Hematopoietic multipotent progenitor cell treated with erythropoietin and hydrocortisone succinate and interleukin-3 and kit ligand, for 8 days (in vitro differentiated cells): ENCODE measurements at places on chromosomes 5 and 9.

- no peak for DNase-seq
These were observed 39.1 kb downstream of the FAT2 start for GRCh38 chr5:151551985-151552384.

DNA sequence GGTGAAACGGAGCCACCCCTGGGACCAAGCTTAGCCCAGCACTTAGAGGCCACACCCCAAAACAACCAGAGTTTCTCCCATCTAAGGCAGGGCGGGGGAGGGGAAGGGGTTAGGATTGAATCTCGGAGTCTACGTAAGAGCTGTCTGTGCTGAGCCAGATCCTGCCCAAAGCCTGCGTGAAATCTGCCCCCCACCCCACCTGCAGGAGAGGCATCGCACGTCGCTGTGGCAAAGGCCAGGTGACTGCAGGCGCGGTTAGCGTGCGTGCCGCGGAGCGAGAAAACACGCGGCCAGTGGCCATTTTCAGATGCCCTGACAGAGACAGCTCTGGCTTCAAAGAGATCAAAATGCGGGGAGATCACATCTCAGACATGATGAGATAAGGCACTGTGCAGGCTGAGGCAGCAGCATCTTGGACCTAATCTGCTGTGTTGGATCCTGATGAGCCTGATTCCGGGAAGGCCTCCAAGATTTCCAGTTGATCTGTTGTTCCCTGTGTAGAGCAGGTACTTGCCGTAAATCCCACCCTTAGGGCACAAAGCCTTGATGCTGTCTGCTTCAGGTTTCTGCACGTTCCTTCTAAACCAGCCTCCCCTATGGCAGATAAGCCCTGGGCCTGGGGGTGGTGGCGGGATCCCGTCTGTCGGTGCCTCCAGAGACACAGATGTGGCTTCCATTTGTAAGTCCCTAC, 2.5 kb upstream of the QSOX2 start:
- DNase-seq: no peak

DNA sequence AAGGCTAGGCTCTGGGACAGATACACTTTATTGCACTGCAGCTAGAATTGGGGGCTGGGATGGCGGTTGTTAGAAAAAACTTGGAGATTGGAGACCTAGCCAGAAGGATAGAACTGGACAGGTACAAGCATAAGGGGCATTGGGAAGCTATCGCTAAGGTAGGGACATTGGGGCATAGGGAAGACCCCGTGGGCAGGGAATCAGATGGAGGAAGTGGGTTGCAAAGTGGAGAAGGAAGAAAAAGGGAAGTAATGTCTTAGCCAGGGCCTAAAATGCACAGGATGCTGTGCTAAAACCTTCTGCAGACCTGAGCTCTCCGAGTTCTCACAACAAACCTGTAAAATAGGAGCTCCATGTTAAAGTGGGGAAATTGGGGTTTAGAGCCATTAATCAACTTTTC, 178.2 kb downstream of the ZDHHC21 start:
- no peak for DNase-seq

GRCh38 chr5:38724301-38725030, 121.3 kb upstream of the OSMR start:
- no peak for DNase-seq

DNA sequence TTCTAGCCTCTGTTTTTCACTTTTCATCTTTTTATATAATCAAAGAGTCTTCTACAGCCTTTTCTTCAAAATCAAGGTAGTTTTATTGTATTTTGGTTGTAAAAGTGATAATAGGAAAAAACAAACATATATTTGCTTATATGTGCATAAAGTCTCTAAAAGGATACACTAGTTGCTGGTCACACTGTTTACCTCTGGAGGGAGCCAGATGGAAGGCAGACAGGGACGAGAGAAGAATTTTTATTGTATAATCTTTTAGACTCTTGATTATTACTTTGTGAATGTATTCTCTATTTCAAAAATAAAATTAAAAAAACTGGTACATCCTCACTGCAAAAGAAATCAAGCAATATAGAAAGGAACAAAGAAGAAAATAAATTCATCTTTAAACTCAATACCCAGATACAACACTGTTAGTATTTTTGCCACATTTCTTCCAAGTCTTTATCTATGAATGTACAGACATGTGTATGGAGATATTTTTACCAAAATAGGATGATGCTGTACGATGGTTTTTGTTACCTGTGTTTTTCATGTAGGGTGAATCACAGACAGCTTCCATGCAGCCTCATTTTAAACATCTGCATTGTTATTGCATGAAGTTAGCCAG, 6.1 kb upstream of the RNF183 start:
- DNase-seq: peak; percentile 79

DNA sequence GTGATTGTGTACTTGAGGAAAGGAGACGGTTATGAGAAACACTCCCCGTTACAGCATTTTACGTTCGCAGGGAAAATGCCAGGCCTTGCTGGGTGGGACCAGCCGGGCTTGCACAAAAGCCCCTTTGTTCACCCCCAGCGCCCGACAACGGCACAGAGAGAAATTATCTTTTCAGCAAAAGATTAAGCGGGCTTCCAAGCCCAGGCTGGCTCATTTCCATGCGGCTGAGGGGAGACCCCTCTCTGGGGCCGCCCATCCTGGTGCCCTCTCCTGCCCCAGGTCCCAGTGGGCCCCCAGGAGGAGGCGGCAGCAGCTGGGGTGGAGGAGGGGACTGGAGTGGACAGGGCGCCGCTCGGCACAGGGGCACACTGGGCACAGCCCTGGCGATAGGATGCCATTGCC, 50.8 kb upstream of the NOTCH1 start:
- DNase-seq: no peak

- no peak for DNase-seq
These were observed 55.6 kb downstream of the MACROH2A1 start for GRCh38 chr5:135343413-135343812.
